ENCODE measurements at places on chromosomes 11 and 22.
A peak's percentile ranks its signal among the peaks of the same experiment; 100 is the strongest.

GRCh38 chr11:17504330-17505107 lies 27.9 kb upstream of the ABCC8 start:
- peak; percentile 76 for DNase-seq

- peak; percentile 28 for DNase-seq
Observed at GRCh38 chr22:22748297-22748743, 103.9 kb downstream of the GGTLC2 start.

DNA sequence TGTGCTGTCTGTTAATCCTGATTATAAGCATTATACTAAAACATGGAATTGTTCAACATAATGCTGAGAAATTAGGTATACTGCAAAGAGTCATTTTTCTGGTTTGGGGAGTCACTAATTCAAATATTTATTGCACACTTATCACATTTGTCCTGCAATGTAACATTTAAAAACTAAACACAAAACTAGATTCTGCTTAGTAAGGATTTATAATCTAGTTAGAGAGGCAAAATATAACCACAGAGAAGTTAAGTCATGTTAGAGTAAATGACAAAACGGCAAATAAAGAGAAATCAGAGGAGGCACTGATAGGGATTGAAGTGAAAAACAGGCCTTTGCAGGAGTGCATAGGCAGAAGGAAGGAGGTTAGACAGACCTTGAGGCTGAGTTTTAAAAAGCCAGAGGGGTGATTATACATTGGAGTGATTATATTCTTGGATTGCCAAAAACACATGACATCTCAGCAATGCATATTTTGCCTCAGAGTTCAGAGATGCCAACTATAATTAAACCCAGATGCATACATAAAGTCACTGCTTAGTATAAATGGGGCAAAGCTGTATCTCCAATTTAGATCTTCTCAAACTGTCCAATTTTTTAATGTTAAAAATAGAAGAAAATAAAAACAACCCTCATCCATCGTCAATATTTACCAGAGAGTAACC lies 49.7 kb downstream of the CCDC34 start:
- DNase-seq: no peak

GRCh38 chr22:42180349-42180842 lies 49.8 kb upstream of the CYP2D6 start:
- DNase-seq: no peak

DNA sequence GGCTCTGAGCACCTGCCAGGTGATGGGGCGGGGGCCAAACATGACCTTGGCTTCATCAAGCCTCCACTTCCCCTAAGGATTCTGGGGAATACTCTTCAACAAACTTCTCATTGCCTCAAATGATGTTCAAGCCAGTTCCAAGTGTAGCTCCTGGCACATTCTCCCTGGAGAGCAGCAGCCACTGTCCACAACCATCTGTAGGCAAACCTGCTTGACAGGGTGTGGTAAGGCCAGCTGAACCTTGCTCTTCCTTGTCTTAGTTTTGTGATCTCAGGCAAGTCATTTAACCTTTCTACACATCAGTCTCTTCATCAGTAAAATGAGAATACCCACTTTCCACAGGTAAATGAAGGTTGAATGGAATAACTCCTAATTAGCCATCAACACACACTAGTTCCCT lies 323.3 kb downstream of the TENM4 start:
- no peak for DNase-seq

- no peak for DNase-seq
Observed at GRCh38 chr11:72678524-72678923, 4.3 kb upstream of the PDE2A start.

DNA sequence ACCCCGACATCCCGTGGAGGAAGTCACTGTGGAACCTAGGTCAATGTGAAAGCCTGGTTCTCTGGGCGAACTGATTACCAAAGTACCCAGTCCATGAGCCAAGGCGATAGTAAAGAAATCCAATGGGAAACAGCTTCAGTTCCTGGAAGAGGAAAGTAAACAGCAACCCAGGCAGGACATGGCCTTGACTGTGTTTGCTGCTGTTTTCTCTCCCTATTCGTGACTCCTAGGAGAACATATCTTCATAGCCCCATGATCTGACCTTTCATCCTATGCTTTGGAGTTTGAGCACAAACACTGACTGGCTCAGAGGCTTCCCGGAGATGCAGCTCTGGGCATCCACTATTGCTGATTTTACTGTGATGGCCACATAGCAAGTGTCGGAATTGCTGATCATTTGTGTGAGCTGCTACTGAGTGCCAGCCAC lies 45.1 kb downstream of the LRFN4 start:
- no peak for DNase-seq

DNA sequence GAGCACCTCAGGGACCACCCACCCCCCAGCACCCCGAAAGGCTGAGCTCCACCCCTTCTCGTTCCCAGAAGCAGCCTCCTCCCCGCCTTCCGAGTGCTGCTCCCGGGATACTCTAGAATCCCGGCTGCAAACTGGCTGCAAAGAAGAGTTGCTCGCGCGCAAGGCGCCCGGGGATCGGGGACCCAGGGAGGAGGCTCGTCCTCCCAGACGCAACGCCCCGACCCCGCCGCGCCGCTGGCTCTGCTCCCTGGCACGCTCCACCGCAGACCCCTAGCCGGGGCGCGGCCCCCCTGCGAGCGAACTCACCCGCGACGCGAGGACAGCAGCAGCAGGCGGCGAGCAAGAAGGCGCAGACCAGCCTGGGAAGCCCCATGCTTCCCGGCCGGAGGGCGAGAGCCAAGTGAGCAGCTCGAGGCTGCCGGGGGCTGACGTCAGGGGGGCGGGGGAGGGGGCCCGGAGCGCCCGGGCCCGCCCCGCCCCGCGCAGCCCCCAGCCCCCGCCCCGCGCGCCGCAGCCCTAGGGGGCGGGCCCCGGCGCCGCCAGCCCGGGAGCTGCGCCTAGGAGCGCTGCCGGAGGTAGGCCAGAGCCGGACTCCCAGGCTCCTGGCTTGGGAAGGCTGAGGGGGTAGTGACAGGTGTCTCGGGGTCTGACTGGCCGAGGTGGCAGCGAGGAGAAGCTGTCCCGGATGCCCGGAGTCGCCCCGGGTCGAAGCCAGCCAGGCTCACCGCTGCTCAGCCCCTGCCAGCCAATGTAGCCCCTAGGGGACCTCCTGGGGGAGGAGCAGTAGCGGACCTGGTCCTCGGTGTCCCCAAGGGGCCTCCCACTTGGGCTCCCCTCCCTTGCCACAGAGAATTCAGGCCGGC lies at the start of gene MCAM:
Gene MCAM, minus strand, starts transcription at position 402 of the 863 bp plus-strand sequence. Its CDS starts 29 bp downstream, at position 373.
- DNase-seq: no peak

DNA sequence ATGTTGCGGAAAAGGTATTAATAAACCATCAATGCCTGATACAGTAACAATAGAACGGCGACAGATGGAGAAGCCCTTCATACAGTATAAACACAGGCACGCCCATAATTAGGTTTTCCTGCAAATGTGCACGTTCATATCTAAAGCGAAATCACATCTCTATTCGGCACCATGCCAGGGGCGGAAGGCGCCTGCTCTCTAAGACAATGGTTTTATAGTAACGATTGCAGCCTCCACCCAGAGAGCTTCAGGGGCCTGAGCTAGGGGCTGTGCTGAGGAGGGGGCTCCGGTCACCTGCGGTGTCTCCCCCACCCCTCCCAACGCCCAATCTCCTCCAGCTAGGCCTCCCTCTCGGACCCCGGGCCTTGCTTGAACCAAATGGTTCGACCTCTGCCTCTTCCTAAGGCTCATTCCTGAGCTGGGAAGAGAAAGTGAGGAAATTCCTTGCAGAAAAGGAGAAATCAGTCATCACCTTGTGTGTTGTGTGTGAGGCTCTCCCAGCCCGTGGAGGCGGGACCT lies 9.6 kb downstream of the KRTAP5-5 start:
- DNase-seq: no peak

GRCh38 chr22:31148488-31148887 lies 8.2 kb upstream of the PLA2G3 start:
- DNase-seq: no peak

- no peak for DNase-seq
Observed at GRCh38 chr11:113574586-113574985, 99.4 kb upstream of the DRD2 start.

- DNase-seq: no peak
Observed at GRCh38 chr11:18261721-18262120, 4.3 kb upstream of the SAA1 start.

- no peak for DNase-seq
Observed at GRCh38 chr11:128575961-128576350, 11.4 kb downstream of the ETS1 start.

DNA sequence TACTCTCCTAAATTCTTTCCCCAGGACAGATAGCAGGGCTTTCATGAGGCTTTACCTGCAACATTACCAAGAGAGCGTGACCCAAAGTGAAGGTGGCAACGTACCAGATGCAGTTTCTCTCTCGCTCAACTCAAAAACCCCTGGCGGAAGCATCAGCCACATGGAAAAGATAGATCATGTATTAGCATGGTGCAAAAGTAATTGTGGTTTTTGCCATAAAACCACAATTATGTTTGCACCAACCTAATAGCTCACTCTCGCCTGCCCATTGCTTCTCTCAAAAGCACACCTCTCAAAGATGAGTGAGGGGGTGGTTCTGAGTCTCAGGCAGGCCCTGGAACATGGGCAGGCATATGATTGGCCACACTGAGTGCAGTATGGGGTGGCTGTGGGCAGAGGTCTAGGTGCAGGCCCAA lies 7.0 kb downstream of the MS4A6A start:
- DNase-seq: no peak

GRCh38 chr22:35705141-35705540 lies 12.5 kb upstream of the APOL5 start:
- no peak for DNase-seq

DNA sequence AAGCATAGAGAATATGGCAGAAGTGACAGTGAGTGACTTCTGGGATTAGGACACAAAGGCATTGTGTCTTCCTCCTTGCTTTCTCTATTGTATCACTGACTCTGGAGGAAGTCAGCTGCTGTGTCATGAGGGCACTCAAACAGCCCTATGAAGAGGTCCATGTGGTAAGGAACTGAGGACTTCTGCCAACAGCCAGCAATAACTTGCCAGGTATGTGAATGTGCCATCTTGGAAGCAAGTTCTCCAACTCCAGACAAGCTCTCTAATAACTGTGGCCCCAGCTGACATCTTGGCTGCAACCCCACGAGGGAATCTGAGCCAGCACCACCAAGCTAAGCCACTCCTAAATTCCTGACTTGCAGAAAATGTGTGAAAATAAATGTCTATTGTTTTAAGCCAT lies 83.6 kb upstream of the ZBED5 start:
- no peak for DNase-seq

DNA sequence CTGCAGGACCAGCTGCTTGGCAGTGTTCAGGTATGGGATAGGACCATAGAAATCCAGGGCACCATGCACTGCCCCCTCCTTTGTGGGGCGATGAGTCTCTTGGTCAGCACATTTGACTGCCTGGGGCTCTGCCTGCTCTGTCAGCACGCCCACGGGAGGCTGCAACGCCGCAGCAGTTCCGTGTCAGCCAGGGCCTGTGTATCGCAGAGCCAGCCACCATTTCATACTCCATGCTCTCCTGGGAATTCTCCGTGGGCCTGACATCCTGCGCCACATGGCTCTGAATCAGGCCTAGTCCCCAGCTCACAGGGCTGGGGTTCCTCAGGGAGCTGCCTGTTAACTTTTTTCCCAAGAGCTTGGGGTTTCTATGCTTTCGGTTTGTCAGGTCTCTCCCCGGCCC lies 16.9 kb upstream of the RELT start:
- DNase-seq: no peak

- DNase-seq: no peak
Observed at GRCh38 chr22:49975543-49976389, 15.2 kb downstream of the PIM3 start.

- no peak for DNase-seq
Observed at GRCh38 chr11:107102692-107103477, 84.6 kb upstream of the GUCY1A2 start.

DNA sequence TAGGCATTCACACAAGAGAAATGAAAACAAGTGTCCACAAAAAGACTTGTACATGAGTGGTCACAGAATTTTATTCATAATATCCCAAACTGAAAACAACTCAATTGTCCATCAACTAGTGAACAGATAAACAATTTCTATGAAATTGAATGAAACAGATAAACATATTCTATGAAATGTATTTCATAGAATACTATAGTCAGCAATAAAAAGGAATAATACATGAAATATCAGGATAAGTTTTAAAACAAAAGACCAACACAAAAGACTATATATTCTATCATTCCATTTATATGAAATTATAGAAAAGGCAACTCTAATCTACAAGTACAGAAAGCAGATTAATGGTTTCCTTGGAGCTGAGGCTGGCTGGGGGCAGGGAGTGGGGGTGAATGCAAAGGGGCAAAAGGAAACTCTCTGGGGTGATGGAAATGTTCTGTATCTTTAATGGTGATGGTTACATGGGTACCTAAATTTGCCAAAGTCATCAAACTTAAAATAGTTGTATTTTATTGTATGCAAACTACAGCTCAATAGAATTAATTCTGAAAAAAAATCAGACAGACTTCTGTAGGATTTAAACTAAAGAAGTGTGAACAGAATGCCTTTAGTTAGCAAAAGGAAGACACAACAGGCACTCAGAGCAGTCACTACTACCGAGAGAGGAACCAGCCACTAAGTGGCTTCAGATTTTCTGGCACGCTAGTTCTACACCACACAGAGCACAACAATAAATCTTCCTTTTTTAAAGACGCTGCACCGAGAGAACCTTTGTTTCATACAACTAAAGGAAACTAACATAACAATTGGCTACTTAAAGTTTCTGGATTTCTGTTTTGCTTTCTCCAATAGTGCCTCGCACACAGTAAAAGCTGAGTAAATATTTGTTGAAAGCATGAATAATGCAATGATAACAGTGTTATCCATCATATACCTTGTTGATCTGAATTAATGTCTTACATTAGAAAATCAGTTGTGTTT lies 15.4 kb downstream of the CCDC34 start:
- no peak for DNase-seq

DNA sequence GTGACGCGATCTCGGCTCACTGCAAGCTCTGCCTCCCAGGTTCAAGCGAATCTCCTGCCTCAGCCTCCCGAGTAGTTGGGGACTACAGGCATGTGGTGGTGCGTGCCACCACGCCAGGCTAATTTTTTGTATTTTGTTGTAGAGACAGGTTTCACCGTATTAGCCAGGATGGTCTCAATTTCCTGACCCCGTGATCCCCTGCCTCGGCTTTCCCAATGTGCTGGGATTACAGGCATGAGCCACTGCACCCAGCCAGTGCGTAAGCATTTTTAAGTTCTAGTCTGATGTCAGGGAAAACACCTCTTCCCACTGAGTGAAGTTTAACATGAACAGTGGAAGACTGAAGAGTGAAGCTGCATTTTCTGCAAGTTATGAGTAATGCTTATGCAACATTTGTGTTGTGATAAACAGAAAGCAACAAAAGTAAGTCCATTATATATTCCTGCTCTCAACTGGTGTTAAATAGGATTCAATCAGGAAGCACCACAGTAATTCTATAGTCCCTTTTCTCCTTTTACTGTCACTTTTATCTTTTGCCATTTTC lies 1219.8 kb upstream of the RAG2 start:
- no peak for DNase-seq

- no peak for DNase-seq
Observed at GRCh38 chr11:125108469-125108868, 3.0 kb downstream of the TMEM218 start.

- DNase-seq: no peak
Observed at GRCh38 chr11:102430158-102430836, 22.3 kb downstream of the TMEM123 start.

DNA sequence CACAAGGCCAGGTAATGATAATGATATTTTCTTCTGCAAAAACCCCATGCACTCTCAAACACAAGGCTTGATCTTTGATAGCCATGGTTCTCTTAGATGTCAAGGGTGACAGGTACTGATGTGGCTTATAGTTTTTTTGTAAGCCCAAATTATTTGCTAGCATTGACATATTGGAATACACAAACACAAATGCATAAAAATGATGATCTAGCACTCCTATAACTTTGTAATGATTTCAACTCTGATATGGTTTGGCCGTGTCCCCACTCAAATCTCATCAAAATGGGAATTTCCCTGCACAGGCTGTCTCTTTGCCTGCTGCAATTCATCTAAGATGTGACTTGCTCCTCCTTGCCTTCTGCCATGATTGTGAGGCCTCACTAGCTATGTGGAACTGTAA lies 572.5 kb upstream of the CCDC90B start:
- no peak for DNase-seq
